Foreskin keratinocyte (primary cell): ENCODE measurements at places on chromosomes 6 and 20.

DNA sequence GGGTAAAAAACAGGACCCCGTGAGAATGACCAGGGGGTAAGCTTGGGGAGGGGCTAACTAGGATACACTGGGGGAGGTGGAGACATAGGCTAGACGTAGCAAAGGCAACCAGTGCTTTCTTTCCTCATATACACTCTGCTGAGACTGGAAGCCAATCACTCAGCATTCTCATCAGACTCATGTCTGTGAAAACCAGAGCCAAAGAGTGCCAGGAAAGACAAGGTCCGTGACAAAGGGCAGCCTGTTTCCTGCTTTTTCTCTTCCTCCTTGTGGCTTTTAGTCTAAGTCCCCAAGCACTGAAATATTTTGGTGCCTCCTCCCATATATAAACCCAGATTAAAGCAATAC, 97.9 kb upstream of the NEDD9 start:
- DNase-seq = no peak

GRCh38 chr6:123681957-123682462, 45.3 kb upstream of the TRDN start:
- DNase-seq = no peak

DNA sequence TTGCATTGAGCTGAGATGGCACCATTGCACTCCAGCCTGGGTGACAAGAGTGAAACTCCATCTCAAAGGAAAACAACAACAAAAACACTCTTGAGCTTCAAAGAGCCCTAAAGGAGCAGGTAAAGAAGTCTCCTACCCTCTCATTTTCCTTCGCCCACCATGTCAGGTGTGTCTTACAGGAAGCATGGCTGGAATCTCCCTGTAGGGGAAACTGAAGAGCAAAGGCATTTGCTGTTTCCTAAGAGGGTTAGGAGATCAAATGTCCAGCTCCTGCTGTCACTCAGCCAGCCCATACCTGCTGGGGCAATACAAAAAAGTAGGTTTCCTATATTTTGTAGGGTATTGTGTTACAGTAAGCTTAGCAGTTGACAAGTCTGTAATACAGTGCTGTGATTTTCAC, 43.3 kb downstream of the SPATA2 start:
- no peak for DNase-seq

DNA sequence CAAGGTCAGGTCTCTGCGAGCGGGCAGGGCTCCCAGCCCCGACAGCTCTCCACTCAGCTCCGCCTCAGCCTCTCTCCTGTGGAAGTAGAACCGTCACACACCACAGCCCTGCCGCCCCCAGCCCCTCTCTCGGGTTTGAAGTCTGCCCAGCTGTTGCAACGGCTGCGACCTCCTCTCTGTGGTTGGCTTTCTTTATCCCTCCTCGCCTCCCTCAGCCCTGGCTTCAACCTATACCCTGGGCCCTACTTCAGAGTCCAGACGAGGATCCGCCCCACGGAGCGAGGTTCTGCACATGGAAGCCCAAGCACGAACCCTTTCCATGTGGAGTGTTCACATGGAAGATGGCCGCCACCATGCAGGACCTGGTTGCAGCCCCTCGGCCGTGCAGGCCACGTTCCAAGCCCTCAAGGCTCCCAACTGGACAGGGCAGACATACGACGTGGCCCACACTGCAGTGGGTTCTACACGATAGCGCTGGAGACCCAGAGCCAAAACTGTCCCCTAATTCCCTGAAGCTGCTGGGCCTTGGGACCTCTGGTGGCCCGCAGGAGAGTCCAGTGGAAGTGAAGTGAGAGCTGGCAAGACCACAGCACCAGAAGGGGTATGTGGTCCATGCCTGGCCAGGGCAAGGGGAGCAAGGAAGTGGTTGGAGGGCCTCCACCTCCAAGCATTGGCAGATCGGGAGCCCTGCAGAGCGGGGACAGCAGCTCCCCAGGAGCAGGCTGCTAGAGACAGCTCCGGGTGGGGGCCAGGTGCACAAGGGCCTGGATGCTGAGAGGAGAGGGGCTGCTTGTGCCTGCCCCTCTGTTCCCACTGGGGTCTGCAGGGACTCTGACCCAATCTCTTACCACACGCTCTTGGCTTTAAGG, 69.8 kb downstream of the GINS1 start:
- DNase-seq = no peak

DNA sequence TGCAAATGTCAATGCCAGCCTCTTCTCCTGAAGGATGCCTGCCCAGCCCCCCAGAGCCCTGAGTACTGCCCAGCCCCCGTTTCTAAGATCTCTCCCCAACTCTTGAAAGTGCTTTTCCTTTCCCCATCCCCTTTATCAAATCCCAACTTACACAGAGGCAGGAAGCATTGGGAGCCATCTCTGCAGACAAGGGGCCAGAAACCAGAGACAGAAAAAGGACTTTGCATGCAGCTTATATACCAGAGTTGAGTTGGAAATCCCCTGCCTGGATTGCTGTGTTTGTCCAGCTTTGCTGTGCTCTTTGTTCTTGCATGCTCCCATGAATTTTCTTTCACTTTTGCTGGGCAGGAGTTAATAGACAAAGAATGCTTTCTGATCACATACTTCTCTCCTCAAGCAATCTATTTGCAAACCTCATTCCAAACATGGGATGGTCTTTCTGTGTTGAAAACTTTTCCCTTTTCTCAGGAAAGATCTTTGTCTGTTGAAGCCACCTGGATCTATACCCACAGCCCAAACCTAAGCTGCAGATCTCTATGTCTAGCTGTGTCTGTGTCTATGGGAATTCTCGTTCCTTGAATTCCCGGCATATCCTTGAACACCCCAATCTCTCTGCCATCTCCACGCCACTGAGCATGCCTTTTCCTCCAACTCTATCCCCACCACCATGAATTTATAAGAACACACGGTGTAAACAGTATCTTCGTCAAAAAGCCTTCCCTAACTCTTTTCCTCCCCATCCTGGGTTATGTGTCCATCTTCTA, at the start of gene UBD:
TSS of gene UBD (minus strand) at position 209 of the 764 bp plus-strand sequence. CDS start at position 178, 31 bp downstream.
- no peak for DNase-seq

DNA sequence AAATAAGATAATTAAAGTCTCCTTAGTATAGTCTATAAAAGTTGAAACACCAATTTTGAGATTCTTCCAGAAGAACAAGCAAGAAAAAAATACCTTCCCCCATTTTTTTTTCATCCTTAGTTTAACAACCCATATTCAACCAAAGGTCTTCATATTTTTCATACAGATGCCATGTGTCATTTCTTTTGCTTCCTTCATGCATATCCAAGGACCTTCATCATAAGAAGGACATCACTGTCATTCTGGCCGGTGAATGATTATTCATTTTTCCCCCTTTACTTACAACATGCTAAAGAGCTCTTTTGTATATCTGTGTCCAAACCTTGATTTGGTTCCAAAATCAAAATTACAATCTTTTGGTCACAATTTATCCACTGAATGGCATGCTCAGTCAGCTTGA, 21.3 kb upstream of the CLIC5 start:
- no peak for DNase-seq

DNA sequence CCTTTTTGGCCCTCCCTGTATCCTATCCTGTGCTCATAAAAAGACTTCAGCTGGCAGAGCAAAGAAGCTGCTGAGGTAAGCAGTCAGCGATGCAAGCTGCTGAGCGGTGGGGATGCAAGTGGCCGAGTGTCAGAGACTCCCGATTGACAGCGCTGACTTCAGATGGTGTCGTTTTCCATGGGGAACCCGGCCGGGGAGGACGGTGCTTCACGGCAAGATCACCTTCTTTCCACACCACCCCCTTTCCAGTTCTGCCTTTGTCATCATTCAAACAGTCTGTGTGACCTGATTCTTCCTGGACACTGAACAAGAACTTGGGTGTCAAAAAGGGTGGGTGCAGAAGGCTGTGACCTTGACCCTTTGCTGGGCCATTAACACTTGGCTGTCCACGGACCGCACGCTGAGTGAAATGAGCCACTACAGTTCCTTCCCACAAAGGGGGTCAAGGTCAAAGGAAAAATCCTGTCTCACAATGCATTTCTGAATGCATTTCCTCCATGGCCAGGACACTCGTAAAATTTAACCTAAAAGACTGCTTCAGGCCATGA, 52.9 kb upstream of the UNC93A start:
- DNase-seq = no peak

DNA sequence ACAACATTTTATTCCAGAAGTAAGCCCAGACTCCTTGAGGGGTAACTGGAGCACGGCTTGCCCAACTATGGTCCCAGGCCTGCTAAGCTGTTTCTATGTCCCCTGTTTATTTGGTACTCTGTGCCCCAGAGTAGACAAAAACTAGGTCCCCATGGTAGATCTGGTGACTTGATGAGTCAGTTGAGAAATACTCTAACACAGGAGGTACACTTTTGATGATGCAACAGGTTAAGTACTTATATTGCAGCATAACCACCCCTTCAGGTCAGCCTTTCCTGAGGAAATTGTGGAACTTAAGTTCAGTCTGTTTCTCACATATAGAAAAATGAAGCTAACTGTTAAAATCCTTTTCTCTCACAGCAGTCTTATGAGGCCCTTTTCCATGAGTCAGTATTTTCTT, 19.6 kb downstream of the TTPAL start:
- peak; percentile 72 for DNase-seq

- peak; percentile 99 for DNase-seq
Observed at GRCh38 chr6:43629104-43629504, at the start of gene GTPBP2. Gene GTPBP2 (minus strand): TSS chr6:43629264. CDS start chr6:43629162, 102 bp downstream.

- no peak for DNase-seq
Observed at GRCh38 chr6:28248916-28249315, 3.2 kb downstream of the ZKSCAN4 start.

GRCh38 chr6:35475573-35475972, 7.4 kb downstream of the RPL10A start:
- no peak for DNase-seq

DNA sequence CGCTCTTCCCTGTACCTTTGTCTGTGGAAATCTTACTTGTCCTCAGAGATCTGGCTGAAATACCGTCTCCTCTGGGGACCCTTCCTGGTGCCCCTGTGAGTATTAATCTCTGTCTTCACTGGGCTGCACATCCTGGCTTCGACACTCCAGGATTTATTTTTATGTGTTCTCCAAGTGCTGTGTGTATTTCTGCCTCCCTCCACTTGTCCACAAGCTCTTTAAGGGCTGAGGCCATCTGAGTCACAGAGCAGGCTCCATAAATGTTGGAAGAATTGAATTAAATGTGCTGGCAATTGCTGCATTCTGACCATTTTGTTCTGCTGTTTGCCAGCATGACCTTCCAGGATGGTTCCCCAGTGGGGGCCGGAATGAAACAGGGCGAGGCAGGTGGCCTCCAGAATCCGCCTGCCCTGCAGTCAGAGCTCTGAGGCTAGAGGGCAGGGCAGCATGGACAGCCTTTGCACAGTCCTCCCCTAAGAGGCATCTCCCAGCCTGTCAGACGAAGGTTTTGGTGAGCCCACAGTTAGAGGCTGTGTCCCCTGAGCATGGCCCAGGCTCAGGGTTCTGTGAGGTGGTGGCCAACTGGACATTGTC, 105.8 kb downstream of the DLGAP4 start:
- DNase-seq = no peak

DNA sequence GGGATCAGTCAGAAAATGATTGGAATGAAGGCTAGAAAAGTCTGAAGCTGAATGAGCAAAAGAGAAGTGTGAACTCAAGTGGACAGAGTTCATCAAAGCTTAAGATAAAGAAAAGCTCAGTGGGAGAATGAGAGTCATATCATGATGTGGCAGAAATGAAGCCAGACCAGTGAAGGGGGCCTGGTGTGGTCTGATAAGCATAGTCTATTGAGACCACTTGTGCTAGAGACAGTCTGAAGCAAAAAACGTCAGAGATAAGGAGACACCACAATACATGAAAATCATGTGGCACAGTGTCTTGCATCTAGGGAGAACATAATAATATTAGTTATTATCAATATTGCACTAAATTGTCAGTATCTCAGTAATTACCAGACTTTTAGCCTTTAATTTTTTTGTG, 601.5 kb downstream of the UTRN start:
- no peak for DNase-seq

DNA sequence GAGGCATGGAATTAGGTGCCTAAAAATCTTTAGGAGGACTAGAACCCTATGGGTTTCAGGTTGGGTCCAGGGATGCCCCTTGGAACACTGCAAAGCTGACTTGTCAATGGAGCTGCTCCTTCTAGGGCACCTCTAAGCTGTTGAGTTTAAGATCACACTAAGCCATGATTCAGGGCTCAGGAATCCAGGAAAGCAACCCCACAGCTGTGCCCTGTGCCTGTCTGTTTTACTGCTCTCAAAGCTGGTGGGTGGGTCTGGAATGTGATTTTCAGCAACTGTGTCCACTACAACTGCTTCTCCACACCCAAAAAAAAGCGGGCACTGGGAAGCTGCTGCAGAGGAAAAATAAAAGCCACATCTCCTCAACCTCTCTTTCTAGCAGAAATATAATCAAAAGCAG, 310.4 kb upstream of the MOCS1 start:
- DNase-seq = peak; percentile 20

- DNase-seq = peak; percentile 43
Observed at GRCh38 chr6:41940759-41941279, 789 bp downstream of the CCND3 start.

DNA sequence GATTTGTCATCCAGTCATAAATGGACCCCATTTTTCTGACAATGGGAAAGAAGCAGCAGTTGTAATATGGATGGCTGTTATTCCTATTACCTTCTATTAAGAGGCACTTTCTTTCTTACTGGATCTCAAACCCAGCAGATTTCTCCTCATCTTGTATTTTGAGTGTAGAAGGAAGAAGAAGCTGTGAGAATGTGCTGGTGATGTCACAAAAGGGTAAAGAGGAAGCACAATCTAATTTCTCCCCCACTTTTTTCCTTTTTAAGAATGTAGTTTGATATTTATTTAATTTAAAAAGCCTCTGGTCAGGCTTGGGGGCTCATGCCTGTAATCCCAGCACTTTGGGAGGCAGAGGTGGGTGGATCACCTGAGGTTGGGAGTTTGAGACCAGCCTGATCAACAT, 100.0 kb upstream of the JARID2 start:
- no peak for DNase-seq

GRCh38 chr6:165811512-165811911, 148.5 kb upstream of the PDE10A start:
- no peak for DNase-seq

DNA sequence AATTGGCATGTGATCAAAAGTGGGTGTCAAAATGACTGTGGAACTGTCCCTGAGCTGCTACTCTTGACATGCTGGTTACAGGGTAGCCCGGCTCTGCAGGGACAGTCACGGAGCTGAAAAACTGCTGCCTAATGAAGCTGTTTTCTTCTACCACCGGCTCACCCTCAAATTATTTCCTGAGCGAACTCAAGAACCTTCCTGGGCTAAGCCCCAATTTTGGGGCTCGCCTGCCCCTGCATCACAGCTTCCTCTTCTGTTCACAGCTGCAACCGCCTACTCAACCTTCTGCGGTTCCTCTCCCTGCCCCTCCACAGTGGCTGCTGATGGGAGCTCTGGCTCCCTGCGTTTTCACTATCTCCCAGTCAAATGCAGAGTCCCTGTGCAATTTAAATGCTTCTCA, 110.8 kb upstream of the MLN start:
- DNase-seq = no peak

GRCh38 chr6:166713434-166714186, 86.6 kb upstream of the RPS6KA2 start:
- DNase-seq = no peak

DNA sequence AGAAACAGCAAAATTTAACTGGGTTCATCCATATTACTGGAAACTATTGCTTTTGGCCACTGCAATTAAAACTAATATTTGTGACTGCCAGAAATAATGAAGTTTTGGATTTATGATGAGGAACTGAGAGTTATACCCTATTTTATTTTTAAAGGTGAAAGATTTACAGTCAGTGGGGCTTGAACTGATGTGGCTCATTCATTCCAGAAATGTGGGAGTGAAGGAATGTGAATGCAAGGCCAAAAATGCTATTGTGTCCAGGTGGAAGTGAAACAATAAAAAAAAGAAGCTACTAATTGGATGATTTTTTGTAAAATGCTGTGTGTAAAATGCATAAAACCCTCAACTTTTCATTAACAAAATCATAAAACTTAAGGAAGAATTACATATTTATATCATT, 491.9 kb downstream of the COL12A1 start:
- no peak for DNase-seq

GRCh38 chr20:20096421-20096820, 44.1 kb downstream of the CFAP61 start:
- no peak for DNase-seq
